ENCODE measurements at places on chromosomes 7 and 10. TPM values are rescaled to one million over a fixed set of nuclear protein-coding genes. Genes with fewer than 3 reads are reported as not detected.

ASAH2B gene
- total RNA-seq: 3.5 TPM

GSDME gene
- total RNA-seq: 60.3 TPM

SPDYE11 gene
- not detected for total RNA-seq

MMRN2 gene
- 9.0 TPM for total RNA-seq
